ENCODE measurements at places on chromosomes 12 and 14. TPM values are rescaled to one million over a fixed set of nuclear protein-coding genes. Genes with fewer than 3 reads are reported as not detected.

- DNase-seq = peak; percentile 45
These were observed 219.7 kb upstream of the PRICKLE1 start for GRCh38 chr12:42809226-42809625.

DNA sequence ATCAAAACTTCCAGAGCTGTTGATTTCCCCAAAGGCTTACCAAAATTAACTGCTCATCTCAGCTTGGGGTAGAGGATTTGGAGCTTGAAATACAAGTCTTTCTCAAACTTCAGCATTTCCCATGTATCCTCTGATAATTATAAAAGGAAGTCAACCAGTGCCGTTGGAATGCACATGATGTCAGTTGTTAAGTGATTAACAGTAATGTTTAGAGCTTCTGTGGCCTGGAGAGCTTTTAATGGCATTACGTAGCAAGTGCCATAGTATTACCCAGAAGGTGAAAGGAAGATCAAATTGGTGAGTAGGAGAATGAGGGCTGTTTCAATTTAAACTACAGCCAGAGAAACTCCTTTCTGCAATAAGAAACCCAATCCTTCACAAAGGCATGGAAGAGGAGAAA lies 62.5 kb upstream of the PTPRR start:
- DNase-seq = no peak

DNA sequence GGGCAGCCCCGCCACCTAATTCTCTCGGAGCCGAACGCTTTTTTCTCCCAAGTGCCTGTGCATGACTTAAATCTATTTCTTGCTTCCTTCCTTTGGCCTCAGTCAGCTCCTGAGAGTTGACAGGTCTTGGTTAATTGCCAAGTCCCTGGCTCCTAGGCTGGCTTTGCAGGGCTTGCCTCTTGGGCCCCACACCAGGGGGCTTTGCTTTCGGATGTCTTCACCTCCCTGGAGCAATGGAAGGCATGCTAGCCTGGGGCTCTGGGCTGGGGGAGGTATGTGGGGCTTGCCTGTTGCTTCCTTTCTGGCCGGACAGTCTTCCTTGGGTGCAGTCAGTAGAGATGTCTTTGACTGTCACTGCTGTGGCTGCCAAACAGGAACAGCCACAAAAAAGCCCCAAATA lies 2.2 kb upstream of the KRT80 start:
- peak; percentile 48 for DNase-seq

GRCh38 chr14:23636317-23637211 lies at the start of gene DHRS2:
Gene DHRS2, plus strand, starts transcription at chr14:23636364. Its CDS starts 2,501 bp downstream, at chr14:23638865.
- DNase-seq = no peak

GRCh38 chr12:9132008-9132535 lies 16.4 kb upstream of the A2M start:
- no peak for DNase-seq

DNA sequence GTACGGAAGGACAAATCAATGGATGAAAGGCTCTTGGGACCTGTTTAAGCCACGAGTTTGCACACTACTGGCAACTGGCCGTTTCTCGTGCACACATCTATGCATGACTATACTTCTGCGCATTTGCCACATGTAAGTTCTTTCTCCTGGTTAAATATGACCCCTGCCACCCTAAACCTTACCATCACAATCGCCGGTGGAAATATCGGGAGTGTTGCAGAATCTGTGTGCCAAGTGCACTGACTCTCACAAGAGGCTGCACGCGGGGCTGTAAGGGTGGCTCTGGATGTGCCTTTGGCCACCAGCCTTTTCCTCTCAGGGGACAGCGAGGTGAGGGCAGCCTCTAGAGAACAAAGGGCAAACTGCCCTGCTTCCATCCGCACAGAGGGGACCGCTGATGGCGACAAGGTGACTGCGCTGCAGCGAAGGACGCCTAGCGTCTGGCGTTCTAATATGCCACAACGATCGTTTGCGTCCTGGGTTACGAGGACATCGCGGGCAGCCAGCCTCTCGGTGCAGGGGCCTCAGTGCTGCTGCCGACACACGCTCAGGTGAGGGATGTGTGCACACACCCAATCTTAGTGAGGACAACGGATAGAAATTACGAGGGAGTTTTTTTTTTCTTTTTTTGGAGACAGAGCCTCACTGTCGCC lies 232.2 kb downstream of the PCNX1 start:
- DNase-seq = no peak

- DNase-seq = no peak
These were observed 50.3 kb downstream of the BCAT1 start for GRCh38 chr12:24898606-24899005.

- DNase-seq = no peak
These were observed 235.4 kb downstream of the FSCB start for GRCh38 chr14:44271637-44272036.

GRCh38 chr14:51540364-51540763 lies 111.3 kb upstream of the FRMD6 start:
- DNase-seq = peak; percentile 24

GRCh38 chr14:49306152-49306751 lies 279.9 kb downstream of the RPS29 start:
- DNase-seq = peak; percentile 9

DNA sequence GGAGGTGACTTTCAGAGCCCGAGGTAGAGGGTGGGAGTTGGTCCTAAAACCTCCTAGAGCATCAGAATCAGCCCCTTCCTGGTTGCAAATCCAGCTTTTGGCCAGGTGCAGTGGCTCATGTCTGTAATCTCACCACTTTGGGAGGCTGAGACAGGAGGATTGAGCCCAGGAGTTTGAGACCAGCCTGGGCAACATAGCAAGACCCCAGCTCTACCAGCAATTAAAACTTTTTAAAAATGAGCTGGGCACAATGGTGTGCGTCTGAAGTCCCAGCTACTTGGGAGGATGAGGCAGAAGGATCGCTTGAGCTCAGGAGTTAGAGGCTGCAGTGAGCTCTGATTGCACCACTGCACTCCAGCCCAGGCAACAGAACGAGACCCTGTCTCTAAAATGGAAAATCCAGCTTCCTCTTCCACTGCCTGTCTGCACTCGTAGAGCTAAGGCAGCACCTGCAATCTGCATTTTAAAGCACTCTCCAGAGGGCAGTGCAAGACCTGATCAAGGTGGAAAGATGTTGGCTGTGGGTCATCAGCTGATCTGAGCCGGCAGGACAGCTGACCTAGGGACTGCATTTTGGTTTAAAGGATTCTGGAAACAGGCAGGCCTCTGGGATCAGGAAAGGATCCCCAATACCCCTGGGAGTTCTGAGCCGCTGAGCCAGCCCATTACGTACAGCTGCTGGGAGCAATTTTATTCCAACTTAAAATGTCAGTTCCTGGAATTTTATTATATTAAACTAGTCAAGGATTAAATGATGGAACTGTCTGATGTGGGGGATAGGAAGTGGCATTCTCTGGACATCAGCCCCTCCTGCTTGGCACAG lies 1.8 kb upstream of the TESC start:
- no peak for DNase-seq

DNA sequence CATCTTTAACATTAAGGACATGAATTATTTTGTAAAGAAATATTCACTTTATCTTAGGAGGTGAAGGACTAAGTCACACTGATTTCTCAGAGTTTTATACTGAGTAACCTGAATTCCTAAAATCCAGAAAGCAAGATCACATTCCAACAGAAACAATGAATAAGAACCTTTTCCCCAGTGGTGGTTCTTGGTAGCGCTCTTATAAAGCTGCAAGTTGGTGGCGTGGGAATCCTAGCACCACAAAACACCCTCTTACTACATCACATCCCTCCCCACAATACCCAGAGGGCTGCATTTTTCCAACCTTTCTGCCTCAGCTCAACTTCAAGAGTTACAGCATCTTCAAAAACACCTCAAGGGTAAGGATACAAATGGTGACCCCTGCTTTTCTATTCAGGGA lies 44.0 kb upstream of the SMUG1 start:
- peak; percentile 49 for DNase-seq

DNA sequence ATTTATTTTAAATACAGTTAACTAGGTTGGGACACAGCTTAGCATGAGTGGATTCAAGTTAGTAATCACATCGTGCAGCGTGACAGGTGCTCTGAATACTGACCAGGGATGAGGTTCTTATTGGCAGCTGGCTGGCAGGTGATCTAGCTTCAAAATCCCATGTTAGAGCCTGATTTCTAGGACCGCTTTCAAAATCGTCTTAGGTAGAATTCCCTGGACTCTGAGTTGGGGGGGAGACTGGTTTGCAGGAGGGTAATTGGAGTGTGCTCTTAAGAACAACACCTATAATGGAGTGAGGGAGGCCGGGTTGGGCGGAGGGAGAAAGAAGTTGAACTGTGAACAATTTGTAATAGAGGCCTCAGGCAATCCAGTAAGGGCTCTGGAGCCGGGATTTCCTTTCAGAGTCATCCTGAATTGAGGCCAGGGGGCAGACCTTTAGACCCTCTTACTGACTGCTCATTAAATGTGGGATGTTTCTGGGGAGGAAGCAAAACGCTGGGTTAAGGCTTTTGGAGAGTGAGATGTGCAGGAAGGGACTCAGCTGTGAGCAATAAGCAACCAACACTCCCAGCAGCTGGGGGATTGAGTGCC lies 874 bp upstream of the YARS2 start:
- peak; percentile 35 for DNase-seq

GRCh38 chr12:52751795-52752194 lies 25.4 kb downstream of the KRT76 start:
- no peak for DNase-seq

DNA sequence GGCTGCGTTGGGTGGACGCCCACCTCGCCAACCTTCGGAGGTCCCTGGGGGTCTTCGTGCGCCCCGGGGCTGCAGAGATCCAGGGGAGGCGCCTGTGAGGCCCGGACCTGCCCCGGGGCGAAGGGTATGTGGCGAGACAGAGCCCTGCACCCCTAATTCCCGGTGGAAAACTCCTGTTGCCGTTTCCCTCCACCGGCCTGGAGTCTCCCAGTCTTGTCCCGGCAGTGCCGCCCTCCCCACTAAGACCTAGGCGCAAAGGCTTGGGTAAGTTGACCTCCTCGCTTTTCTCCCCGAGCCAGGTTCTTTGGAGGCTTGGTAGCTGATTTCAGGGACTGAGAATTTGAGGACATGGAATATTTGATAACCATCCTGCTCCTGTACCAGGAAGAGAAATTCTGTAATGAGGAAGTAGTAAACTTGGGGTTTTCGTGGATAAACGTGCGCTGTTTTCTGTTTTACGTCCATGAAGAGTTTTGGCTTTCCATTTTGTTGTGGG lies 530 bp downstream of the APAF1 start:
- DNase-seq = peak; percentile 22

DNA sequence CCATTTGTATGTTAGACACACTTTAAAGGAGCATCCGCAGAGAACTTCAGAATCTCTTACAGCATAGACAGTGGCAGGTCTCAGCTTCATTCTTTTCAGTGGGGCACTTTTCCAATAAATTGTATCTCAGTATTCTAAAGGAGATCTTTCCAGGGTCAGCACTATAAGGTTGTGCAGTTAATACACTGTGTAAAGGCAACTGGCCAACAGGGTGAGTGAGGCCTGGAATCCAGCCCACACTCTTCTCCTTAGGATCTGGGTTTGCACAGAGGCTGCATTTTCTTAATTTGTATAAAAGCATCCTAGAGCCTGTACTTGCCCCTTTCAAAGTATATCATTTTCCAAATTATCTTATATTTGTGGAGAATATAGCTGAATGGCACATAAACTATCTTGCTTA lies 94.2 kb downstream of the MYF5 start:
- DNase-seq = no peak

- no peak for DNase-seq
These were observed 38.2 kb upstream of the FZD10 start for GRCh38 chr12:130124106-130124505.

DNA sequence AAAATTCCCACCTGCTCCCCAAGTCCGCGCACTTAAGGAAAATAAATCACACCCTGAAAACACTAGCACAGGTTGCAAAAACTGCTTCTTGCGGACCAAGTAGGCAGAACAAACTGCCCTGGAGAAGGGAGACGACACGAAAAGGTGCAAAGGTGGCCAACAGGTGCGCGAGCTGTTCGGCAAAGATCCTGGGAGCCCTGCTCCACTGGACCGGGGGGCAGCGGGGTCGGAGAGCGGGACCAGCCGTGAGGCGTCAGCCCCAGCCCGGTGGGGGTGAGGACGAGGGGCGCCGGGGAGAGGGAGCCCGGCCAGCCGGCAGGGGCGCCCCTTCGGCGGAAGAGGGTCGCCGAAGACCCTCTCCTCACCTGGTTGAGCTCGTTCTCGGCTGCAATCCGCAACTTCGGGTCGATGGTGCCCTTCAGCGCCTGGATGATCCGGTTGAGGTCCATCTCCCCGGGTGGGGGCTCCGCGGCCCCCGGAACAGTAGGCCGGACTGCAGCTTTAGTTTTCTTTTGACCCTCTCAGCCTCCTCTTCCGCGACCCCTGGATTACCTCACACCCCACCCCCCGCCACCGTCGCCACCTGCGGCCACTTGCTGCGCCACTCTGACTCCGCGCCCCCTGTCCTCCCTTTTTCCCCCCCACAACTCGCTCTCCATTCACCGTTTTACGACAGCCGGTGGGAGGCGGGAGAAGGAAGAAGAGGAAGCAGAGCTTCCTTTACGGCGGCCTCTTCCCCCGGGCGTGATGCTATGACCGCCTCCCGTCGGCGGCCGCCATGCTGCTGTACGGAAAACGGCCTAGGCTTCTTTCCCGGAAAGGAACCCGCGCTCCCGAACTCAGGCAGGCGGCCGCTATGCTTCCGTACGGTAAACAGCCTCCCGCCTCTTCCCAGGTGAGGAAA lies at the start of gene IPO8:
IPO8 (minus strand) TSS at position 671 of the 904 bp plus-strand sequence; CDS start at position 449, 222 bp downstream.
- peak; percentile 97 for DNase-seq

- DNase-seq = no peak
These were observed 35.1 kb downstream of the ST8SIA1 start for GRCh38 chr12:22299294-22299912.

DNA sequence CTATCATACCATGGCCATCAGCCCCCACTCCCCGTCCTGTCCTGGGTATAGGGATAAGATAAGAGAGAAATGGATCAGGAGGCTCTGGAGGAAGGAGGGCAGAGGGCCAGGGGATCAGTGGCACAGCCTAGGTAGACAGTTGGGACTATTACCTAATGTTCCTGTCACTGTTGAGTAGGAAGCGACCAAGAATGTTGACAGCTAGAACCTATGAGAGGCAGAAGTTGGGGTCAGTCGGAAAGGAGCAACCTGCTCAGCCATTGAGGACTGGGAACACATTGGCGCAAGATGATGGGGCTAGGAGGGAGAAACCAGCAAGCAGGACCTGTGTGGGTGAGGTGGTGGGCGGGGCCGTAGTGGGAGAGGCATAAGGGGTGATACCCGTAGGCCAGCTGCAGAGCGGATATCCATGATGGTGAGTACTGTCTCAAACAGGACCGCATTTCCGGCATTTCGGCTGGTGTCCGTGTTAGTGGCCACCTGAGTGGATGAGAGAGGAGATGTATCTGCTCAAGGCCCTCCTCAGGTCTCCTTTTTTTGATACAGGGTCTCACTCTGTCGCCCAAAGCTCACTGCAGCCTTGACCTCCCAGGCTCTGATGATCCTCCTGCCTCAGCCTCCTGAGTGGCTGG lies 3.3 kb downstream of the AP1G2 start:
- DNase-seq = no peak

- DNase-seq = peak; percentile 63
These were observed 85.3 kb downstream of the SLC25A47 start for GRCh38 chr14:100408350-100409002.

GALNT9 gene
- 0.08 TPM for total RNA-seq

APOF gene
- total RNA-seq = not detected

WNT1 gene
- total RNA-seq = not detected

HHIPL1 gene
- 0.32 TPM for total RNA-seq

MIP gene
- 0.24 TPM for total RNA-seq

Data from myocyte (in vitro differentiated cells).